ENCODE measurements at places on chromosomes 3 and 15.

- DNase-seq: no peak
Observed at GRCh38 chr3:185766329-185767001, 58.4 kb downstream of the IGF2BP2 start.

GRCh38 chr15:70615435-70616310 is 147.7 kb downstream of the UACA start:
- no peak for DNase-seq

DNA sequence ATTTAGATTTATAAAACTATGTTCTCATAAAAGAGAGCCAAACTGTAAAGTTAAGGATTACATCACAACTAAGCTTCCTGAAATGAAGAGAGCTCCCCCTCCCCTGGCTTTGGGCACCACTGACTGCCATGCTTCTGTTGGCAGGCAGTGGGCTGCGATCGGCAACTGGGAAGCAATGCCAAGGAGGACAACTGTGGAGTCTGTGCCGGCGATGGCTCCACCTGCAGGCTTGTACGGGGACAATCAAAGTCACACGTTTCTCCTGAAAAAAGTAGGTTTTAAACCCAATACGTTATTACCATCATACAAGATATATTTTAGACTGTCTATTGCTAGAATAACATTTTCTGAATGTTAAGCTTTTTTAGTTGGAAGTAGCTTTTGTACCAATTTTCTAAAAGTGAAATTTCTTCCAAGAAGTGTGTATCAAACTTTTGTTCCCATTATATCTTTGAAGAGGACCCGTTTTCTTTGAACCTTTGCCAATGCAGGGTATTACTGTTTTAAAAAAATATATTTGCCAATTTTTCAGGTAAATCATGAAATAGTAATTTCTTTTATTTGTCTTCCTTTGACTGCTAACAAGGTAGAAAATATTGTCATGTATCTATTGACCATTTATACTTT is 184.1 kb downstream of the ADAMTSL3 start:
- peak; percentile 1 for DNase-seq

DNA sequence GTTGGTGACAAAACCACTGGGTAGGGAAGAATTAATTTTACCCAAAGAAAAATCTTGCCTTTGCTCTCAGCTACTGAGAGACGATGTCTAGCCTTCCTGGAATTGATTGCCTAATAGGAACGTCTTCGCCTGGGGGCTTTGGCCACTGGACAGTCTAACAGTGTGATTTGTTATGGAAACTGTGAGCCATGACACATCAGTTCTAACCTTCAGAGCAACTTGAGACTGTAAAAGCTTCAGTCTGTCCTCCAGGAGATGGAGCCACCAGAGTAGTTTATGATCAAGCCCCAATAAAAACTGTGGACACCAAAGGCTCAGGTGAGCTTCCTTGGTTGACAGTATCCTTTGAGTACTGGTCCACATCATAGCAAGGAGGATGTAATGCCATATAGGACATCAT is 235.8 kb upstream of the TMCO5A start:
- no peak for DNase-seq

GRCh38 chr3:57983734-57984518 is 24.3 kb upstream of the FLNB start:
- DNase-seq: no peak

DNA sequence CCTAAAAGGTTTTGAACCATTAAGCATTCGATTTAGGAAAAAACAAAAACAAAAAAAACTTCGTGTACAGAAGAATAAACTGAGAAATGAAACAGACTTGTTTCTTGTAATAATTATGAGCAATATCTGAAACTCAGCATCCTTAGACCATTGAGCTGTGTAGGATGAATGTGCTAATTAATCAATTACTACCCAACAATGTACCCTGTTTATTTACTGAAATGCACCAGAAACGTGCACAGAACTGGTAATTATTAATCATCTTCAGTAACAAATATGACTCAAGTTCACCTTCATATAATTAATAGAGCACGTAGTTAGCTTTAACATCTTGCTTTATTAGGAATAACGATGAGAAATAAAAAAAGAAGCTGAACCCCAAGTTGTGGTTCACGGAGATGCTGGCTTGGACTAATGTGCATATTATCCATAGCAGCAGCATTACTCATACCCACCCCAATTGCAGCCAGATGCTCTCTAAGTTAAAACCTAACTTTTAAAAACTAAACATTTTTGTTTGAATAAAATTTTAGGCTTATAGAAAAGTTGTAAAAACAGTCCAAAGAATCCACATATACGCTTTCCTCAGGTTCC is 10.2 kb upstream of the C15orf61 start:
- no peak for DNase-seq

GRCh38 chr3:97871801-97872524 is 50.2 kb downstream of the CRYBG3 start:
- DNase-seq: no peak

GRCh38 chr3:47512416-47513124 is 942 bp downstream of the ELP6 start:
- no peak for DNase-seq

GRCh38 chr3:66692042-66692765 is 191.4 kb upstream of the LRIG1 start:
- no peak for DNase-seq

DNA sequence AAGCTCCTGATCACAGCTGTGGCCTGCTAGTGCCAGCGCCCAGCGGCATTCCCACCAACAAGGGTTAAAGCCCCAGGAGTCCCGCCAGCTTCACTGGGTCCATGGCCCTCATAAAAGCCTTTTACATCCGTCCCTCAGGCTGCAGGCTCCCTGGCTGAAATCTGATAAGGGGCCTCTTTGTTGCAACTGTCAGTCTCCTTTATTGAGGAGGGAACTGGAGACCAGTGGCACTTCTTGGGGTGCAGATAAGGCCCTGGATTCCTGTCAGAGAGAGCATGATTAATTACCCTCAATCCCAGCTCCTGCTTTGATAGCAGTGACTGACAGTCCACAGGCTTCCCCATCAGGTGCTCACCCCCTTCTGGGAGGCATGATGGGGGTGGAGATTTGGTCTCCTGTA is 30.9 kb upstream of the CLK3 start:
- no peak for DNase-seq

DNA sequence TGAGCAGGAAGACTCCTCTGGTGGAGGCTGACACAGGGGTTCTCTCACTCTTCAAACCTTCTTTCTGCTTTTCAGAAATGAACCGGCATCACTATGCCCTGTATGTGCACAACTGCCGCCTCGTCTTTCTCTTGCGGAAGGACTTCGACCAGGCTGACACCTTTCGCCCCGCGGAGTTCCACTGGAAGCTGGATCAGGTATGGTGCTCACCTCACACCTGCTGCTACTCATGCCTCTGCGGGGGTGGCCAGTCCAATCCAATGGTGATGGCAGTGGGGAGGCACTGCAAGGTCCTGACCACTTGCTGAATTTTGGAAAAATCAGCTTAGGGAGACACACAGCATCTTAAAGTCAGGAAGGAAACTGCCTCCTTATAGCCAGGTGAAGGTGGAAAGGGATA is 211.3 kb upstream of the TRIM42 start:
- DNase-seq: no peak

GRCh38 chr3:114351123-114351821 is 57.4 kb downstream of the TIGIT start:
- no peak for DNase-seq

GRCh38 chr15:37572401-37572800 is 362.0 kb upstream of the TMCO5A start:
- DNase-seq: no peak

DNA sequence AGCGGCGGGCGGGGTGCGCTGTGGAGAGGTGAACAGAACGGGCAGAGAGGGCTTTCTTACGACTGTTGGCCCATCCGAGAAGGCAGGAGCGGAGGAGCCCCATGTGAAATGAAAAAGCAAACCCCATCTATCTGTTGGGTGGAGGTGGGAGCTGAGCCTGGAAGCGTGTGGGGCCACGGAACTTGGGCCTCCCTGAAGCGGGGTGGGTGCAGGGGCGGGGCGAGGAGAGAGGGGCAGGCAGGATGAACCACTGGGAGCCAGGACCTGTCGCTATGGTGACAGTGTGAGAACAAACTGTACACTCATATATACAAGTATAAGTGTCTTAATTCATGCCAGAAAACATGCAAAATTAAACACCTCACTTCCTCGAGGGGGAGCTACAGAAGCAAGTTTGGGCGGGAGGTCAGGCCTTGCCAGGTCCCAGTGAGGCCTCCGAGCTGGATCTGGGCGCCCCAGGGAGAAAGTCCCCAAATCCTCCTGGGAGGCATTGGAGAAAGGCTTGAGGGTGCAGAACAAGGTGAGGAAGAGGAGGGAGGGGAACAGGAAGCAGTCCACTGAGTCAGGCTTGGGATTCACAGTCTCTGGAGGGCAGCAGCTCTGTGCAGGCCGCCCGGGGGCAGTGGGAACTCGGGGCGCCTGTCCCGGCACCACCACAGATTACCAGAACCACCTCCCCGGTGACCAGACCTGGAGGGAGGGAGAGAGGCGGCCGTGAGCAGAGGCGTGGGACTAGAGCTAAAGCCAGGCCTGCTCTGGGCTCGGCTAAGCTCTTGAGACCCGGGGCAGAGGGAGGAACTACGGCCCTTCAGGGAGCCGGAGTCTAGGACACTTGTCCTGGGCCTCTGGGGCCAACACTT is 34.8 kb downstream of the RBPMS2 start:
- DNase-seq: no peak

- no peak for DNase-seq
Observed at GRCh38 chr15:56805466-56806147, 72.3 kb upstream of the ZNF280D start.

- no peak for DNase-seq
Observed at GRCh38 chr3:169822540-169822939, 9.8 kb upstream of the LRRC34 start.

GRCh38 chr15:43204016-43204901 is 16.6 kb downstream of the EPB42 start:
- peak; percentile 20 for DNase-seq

GRCh38 chr3:169931747-169932520 is 20.6 kb downstream of the SAMD7 start:
- DNase-seq: no peak

- DNase-seq: no peak
Observed at GRCh38 chr3:196517919-196518318, 2.8 kb upstream of the SMCO1 start.

- no peak for DNase-seq
Observed at GRCh38 chr3:128366136-128366535, 100.6 kb downstream of the DNAJB8 start.

DNA sequence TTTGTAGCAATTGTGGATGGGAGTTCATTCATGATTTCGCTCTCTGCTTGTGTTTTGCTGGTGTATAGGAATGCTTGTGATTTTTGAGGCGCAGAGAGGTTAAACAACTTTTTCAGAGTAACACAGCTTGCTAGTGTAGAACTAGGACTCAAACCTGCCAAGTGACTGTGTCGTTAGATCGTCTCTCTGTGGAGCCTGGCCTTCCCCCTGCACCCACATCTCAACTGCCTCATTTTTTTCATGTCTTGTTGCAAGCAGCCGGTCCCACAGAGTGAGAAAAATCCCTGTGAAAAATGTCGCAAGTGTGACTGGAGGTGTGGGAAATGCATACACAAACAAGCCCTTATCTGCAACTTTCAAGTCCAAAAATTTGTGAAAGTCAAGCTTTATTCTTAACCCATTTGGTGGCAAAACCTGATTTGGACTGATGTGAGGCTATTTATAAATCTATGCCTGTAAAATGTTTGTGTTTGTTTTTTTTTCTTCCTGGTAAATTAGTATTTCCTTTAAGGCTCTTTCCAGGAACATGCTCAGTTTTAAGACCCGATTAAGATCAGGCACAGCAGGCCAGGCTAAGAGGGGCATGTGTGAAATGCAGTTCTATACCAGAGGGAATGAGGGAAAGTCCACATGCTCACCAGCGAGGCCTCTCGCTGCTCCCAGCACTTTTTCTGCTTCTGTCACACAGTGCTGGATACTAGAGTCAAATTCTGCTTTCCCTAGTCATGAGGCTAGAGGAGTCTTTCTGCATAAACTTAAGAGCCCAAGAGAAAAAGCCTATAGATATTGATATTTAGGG is 25.8 kb downstream of the ST6GAL1 start:
- no peak for DNase-seq

GRCh38 chr3:43909149-43909548 is 218.4 kb downstream of the ABHD5 start:
- no peak for DNase-seq

DNA sequence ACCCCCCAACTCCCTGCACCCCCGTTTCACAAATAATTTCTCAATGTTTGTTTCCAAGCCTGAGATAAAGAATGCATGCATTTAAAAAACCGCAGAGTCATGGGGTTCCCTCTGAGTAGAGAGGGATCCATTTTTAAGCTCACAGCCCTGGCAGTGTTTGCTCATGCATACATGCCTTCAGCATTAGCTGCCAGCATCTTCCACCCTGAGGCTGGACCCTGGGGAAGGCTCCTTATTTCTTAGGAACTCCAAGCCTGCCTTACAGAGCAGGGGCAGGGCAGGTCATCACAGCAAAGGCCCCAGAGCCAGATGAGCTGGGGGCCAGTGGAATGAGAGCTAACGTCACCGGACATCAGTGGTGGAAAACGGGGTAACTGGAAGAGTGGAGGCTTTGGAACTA is 31.3 kb downstream of the TLE3 start:
- DNase-seq: no peak

GRCh38 chr3:169771497-169772304 is 1.5 kb upstream of the MYNN start:
- DNase-seq: peak; percentile 79

GRCh38 chr15:41556677-41557076 is 2.3 kb upstream of the TYRO3 start:
- no peak for DNase-seq

DNA sequence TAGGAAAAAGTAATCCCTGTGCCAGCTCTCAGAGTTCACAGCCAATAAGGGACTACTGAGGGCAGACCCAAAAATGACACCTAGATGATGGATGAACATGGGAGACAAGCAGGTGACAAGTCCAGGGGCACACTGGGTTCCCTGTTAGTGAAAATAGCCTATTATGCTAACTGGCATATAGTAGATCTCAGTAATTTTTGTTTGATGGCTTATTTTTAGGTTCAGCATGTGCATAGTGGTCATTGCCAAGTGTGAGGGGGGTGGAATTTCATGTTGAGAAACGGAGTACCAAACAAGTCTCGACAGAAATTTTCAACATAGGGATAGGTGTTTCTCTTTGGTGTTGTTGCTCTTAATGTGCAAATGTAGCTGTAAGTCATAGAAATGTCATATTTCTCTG is 6.4 kb upstream of the ITGB5 start:
- no peak for DNase-seq

DNA sequence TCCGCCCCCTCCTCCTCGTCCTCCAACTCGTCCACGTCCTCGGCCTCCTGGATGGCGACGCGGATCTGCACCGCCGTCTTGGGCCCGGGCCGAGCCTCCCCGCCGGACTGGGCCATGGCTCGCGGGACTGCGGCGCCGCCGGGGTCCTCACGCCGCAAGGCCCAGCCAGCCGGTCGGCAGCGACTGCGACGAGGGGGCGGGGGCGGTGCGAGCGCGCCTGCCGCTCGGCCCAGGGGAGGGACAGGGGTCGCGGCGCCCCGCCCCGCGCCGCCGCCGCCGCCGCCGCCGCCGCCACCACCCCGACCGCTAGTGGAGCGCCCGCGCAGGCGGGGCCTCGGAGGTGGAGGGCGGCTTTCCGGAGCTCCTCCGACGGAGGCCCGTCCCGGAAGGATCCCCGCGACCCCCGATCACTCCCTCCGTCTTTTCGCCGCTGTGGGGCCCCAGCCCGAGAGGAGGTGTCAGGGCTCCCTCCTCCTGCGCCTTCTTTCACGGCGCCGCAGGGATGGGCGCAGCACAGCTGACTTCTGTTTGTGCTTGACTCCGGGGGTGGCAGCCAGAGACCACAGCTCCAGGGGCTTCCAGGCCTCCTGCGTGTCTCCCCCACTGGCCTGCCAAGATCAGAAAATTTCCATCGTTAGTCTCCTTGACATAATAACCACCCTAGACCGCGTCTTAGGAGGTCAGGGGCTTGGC is at the start of gene LARP6:
LARP6 (minus strand) TSS at position 185 of the 693 bp plus-strand sequence; CDS start at position 116, 69 bp downstream.
- peak; percentile 54 for DNase-seq
